ENCODE measurements at places on chromosomes 13 and 19.

- DNase-seq: no peak
Observed at GRCh38 chr13:29676941-29677452, 81.5 kb upstream of the SLC7A1 start.

DNA sequence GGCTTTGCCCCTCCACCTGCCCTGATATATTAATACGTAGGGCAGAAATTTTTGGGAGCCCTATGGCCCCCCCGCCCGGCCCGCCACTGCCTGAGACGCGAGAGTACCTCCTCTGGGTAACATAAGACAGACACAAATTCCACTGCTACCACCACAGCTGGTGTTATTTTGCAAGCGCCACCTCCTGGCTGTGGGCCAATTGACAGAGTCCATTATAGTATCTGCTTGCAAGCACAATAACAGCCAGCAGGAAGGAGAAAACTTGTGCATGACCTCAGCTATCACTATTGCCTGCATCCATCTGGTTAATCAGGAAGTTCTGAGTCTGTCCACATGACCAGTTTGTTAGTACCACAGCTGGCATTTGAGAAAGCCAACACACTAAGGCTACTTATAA is 25.3 kb upstream of the OR10H2 start:
- peak; percentile 74 for DNase-seq

DNA sequence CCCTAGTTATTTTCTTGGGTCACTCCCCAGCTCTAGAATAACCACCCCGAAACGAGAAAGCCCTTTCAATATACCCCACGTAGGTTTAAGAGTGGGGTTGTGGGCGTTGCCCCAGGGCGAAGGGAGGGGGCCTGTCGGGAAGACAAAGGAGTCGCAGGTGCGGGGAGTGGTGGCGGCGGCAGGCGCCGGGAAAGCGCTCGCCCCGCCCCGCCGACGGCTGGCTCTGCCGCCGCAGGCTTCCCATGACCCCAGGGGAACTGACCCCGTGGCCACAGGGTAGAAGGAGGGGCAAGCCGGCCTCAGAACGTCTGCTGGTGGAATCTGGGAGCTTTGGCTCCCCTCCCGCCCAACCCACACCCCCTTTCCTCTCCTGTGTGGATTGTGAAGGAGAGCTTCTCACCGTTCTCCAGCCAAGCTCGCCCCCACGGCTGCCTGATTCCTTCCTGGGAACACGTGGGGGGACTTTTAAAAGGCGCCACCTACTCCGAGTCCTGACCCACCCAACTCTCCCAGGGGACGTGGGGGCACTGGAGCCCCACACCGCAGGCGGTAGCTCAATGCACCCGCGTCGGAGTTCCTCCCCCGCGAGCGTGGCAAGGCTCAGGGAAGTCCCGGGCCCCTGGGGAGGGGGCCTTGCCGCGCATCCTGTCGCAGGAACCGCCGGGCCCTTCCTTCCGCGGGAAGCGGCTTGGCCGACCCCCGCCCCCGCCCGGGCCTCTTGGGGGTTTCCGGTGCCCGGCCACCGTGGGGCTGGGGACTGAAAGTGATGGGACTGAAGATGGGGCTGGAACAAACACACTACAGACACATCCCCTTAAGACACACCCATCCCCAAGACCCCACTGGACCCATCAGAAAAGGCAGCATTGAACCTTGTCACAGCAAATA is 5.5 kb downstream of the IER2 start:
- peak; percentile 70 for DNase-seq

DNA sequence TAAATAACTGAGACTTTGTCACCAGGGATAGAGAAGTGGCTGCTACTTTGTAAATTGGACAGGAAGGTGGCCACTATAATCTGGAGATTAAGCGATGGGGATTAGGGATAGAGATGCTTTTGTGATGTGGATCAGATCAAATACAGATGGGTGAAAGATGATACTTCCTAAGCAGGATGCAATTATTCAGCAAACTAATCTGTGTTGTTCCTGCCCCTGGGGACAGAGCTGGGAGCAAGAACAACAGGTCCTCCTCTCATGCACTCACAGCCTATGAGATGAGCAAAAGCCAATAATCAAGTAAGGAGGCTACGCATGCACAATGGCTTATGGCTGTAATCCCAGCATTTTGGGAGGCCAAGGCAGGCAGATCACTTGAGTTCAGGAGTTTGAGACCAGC is 4.6 kb downstream of the RGL3 start:
- no peak for DNase-seq

DNA sequence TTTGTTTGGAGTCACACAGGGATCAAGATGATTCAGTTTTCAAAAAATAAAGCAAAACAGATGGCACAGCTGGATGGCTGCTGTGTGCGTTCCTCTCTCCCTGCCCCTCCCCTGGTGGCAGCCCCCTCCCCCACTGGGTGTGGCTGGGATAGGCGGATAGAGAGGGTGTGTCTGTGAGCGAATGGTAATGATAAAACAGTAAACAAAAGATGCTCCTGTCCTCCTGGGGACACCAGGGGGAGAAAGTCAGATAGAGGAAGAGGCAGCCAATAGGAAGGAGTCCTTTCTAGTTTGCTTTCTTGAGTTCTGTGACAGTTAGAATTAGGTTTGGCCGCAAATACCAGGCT is 6.5 kb downstream of the TMEM255B start:
- no peak for DNase-seq

- DNase-seq: no peak
Observed at GRCh38 chr19:33879818-33880575, 83.3 kb downstream of the KCTD15 start.

DNA sequence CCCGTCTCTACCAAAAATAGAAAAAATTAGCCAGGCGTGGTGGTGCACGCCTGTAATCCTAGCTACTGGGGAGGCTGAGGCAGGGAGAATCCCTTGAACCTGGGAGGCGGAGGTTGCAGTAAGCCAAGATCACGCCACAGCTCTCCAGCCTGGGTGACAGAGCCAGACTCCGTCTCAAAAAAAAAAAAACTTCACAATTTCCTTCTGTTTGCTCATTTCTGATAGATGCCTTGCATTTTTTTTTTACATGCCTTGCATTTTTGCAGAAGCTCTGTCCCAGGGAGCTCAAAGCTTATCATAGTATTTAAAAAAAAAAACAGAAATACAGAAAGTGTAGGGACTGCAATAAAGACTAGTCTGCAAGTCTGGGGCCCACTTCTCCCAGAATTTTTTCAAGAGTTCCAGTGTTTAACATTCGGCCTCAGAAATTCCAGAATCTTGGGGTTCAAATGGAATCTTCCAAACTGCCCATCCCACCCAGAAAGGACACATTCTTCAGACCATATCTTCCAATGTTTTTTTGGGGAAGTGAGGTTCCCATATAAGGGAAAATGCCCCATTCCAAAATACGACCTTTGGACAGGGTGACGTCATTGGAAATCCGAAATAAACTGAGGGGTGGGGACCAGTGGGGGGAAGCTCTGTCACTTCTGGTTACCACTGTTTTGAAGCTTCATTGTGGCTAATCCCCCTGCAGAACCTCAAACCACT is 17.2 kb upstream of the RAB8A start:
- DNase-seq: no peak

GRCh38 chr19:18756896-18757295 is 34.2 kb downstream of the COMP start:
- DNase-seq: no peak

DNA sequence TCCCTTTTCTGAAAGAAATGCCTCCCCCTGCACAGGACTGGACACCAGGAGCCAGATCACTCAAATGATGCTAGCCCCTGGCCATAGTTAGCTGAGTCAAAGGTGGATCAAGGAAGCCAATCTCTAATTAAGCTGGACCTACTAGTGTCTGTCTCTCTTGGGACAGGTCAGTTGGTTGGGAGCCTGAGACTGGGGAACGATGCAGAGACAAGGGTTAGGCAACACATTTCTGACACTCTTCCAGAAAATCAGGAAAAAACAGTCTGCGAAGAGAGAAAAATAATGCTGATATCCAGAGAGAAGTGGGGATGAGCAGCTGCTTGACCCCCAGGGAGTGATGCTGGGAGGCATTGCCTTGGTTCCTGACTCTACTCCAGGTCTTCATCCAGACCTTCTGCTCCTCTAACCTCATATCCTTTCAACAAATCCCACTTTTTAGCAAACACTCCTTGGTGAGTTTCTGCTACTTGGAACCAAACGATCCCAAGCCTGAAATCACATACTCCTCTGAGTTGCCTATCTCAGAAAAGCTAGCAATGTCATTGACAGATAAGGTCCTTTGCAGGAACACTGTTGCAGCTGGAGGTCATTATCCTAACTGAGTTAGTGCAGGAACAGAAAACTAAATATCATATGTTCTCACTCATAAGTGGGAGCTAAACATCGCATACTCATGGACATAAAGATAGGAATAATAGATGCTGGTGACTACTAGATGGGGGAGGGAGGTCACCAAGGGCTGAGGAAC is 369.7 kb downstream of the COG6 start:
- DNase-seq: no peak

- DNase-seq: no peak
Observed at GRCh38 chr19:2276429-2276986, 5.5 kb downstream of the PEAK3 start.

GRCh38 chr13:36509369-36509768 is 77.1 kb downstream of the CCNA1 start:
- DNase-seq: no peak

Data from liver (tissue), 10 donors.